Hepatocyte (in vitro differentiated cells): ENCODE measurements at places on chromosomes 5 and 9.
A peak's percentile ranks its signal among the peaks of the same experiment; 100 is the strongest.

DNA sequence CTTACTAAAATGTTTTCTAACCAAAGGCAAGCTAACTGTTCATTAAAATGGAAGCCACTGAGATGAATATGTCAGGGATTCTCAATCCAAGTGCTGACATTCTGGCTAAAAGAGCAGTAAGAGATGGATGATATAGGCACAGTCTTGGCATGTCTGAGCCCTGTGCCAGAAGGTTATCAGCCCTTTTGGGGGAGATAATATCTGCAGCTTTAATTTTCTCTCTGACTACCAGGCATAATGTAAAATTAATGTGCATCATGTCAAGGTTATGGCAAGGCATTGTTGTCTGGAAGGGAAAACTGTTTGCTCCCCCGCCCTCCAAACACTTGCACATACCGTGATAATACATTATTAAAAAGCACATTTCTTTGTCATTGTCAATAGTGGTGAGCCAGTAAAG lies 609.8 kb downstream of the ZNF608 start:
- no peak for DNase-seq

DNA sequence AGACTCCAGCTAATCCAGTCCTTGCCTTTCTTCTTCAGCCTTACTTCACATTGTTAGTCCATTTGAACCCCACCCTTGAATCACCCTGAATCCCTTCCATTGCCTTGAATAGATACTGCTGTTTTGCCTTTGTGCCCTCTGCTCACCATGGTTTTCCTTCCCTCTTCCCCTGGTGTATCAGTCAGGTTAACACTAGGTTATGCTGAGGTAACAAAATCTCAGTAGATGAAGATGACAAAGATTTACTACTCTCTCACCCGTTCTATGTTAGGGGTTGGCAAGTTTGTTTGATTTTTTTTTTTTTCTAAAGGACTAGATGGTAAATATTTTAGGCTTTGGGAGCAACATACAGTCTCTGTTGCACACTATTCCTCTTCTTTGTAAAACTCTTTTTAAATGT lies 3.3 kb upstream of the VLDLR start:
- no peak for DNase-seq

GRCh38 chr9:116058421-116058820 lies 95.2 kb upstream of the PAPPA start:
- no peak for DNase-seq

DNA sequence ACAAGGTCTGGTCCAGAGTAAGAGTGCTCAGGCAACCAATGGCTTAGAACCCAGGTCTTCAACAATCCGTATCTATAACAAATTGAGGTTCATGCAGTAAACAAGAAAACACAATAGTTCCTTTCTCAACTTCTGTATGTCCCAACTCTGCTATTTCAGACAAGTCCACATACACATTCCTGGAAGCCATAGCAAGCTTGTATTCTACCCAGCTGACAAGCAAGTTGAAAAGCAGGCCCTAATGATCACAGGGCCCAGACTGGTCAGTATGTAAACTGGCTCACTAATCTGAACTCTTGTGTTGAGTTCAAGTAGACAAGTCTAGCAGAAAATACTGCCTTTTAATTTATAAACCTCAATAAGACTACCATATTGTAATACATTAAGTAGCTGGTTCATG lies 26.9 kb downstream of the FNIP1 start:
- DNase-seq = no peak

DNA sequence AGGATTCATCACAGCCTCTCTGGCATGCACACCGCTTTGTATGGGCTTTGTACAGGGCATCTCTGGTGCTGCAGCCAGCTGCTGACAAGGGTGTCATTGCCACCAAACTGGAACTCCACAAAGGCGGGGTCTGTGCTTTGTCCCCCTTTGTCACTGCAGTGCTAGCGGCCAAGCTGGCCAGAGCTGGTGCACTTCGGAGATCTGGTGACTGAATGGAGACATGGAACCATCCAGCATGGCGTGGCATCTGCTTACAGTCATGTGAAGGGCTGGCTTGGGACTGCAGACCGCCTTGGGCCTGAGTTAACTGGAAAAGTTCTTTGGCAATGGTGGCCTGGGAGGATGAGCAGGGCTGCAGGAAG lies 18.7 kb upstream of the COL5A1 start:
- DNase-seq = no peak

DNA sequence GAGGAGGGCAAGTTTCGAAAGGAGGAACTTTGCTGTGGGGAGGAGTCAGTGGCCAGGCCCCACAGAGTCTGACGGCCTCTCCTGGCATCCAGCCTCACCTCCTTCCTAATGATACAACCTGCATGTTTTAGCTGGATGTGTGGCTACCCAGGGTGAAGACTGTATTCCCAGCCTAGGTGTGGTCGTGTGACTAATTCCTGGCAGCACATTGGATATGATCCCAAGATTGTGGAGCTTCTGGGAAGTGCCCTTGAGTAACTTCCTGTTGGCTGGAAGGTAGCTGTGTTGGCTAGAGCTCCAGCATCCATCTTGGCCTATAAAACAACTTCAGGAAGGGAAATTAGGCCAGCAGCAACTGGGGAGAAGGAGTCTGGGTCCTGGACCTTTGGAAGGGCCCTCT lies 19.0 kb upstream of the LPCAT1 start:
- DNase-seq = no peak

GRCh38 chr9:130672466-130672865 lies 8.1 kb downstream of the PRDM12 start:
- no peak for DNase-seq

- DNase-seq = no peak
Measured at GRCh38 chr5:80002677-80003076, 11.6 kb upstream of the MTX3 start.

- DNase-seq = peak; percentile 14
Measured at GRCh38 chr9:21580636-21581378, 98.7 kb upstream of the IFNE start.

GRCh38 chr9:132984202-132985070 lies 5.9 kb downstream of the GFI1B start:
- no peak for DNase-seq

DNA sequence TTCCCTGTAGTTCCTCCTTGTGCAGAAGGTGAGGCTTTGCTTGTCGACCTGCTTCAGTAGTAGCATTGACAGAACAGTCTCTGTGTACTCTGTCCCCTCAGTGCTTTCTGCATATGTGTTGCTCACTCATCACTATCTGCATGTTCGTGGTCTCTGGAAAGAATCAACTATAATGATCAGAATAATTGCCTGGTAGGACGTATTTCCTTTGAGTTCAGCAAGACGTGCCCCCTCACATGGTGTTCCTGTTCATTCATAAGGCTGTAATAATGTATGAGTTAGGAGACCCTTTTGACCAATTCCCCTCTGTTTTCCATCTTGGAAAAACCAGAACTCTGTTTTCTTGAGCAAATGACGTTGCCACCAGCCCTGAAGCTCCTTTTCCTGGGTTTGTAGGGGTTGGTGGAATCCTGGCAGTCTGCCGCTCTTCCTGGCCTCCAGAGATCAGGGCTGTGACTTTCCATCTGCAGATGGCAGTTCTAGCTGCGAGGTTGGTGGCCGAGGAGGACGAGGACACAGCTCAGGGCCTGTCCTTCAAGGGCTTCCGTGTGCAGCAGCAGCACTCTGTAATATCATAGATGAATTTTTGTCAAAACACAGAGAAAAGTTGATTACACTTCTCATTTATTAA lies 61.9 kb downstream of the EXOSC2 start:
- no peak for DNase-seq

GRCh38 chr5:129631961-129632360 lies 115.9 kb upstream of the MINAR2 start:
- no peak for DNase-seq

DNA sequence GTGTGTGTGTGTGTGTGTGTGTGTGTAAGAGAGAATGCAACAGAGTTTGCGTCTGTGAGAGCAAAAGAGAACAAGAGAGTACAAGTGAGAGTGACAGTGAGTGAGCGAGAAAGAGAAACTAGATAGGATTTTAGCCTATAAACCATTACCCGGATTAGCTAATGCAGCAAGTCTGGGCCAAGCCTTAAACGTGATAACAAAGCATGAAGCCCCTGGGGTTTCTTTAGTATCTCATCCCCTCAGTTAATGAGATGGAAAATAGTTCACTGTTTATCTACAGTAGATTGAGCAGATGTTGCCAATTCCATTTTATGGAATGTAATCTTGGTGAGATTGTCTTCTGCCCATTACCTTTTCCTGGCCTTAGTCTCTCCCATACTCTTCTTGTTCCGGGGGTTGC lies 114.5 kb downstream of the MAT2B start:
- no peak for DNase-seq

DNA sequence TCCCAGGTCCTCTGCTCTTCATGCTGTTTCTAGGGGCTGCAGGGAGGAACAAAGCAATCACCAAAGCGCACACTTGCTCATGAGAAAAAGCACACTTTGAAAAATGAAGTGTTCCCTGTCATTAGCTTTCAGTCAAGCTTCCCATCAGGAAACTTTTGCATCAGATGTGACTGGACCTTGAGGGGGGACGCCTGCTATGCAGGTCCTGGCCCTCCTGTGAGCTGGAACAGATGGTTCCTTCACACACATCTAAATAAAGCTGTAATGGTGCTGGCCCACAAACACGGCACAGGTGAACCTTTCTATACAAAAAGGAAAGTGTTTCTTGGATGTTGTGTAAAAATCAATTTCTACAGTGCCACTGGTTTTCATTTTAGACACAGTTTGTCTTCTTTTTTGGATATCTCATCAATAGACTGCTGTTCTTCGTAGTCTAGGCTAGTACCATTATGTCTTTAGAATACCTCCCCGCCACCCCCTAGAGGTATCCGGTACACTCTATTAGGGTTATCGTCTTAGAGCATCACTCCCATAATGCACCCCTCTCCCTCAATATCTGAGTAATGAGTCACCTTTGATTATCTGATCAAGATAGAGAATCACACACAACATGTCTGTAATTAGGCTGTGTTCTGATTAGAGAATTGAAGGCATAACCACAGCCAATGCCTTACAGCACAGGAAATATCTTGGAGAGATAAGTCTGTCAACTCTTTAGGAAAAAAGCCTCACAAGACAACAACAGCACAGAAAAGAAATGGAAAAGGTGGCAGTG lies 266.3 kb downstream of the TLR4 start:
- no peak for DNase-seq

- no peak for DNase-seq
Measured at GRCh38 chr9:134360180-134360759, 34.0 kb downstream of the RXRA start.

DNA sequence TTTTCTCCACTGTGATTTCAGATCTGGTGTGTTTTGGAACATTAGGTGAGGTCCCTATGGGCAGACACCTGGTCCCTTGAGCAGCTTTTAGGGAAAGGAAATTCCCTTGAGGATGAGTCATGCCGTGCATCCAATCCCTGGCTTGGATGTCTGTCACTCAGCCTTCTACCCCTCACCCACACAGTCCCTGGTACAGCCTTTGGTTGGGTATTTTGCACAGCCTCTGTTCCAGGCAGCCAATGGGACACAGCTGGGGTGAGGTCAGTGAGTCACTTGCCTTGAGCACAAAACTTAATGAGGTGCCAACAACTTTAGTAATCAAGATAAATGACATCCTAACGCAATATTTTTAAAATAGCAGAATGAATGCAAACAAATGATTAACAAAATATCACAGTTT lies 22.7 kb upstream of the SVEP1 start:
- no peak for DNase-seq

- DNase-seq = no peak
Measured at GRCh38 chr9:121741228-121741918, 89.9 kb downstream of the DAB2IP start.

DNA sequence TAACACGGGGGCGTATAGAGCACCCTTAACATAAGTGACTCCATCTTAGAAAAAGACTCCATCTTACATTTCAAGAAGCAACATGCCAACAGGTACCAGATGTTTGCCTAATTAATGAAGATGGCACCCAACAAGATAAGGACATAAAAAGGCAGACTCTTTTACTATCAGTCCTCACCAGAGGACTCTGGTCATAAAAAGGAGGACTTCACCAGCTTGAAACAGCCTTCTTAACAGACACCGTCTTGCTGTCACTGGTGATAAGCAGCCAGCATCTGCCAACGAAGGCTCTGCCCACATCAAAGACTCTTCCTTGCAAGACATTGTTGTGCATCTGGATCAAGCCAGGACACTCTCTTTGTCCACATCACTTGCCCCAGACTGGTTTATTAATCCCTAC lies 80.3 kb downstream of the S1PR3 start:
- DNase-seq = no peak

- no peak for DNase-seq
Measured at GRCh38 chr5:143350751-143351602, 52.5 kb downstream of the NR3C1 start.

GRCh38 chr5:50623666-50624065 lies 42.8 kb upstream of the PARP8 start:
- no peak for DNase-seq

DNA sequence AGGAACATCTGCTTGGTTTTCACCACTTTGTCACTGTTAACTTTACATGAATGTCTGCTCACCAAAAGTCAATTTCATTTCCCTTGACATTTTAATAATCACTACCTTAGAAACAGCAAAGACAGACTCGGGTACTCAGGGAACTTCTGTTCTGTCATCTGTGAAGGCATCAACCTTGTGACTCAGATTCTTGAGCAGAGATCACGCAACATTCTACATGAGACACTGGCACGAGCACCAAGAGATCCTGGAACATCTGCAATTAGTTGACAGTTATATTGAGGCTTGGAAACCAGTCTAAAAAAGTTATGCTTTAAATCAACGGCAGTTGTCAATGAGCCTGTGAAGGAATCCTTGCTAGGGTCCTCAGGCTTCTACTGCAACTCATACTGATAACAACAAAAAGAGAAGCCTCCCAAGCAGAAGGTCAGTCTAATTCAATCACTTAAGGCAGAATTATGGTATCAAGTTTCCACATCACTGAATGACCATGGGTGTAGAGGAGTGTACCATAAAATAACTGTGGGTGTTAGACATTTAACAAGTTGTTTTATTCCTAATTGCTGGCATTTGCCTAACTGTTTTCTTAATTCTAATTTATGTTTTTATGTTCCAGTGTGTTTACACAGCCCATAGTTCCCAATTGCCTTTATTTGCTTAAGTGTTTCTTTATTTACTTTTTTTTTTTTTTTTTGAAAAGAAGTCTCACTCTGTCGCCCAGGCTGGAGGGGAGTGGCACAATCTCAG lies 3.3 kb upstream of the PBX3 start:
- no peak for DNase-seq

- no peak for DNase-seq
Measured at GRCh38 chr5:86999951-87000350, 267.7 kb upstream of the RASA1 start.

DNA sequence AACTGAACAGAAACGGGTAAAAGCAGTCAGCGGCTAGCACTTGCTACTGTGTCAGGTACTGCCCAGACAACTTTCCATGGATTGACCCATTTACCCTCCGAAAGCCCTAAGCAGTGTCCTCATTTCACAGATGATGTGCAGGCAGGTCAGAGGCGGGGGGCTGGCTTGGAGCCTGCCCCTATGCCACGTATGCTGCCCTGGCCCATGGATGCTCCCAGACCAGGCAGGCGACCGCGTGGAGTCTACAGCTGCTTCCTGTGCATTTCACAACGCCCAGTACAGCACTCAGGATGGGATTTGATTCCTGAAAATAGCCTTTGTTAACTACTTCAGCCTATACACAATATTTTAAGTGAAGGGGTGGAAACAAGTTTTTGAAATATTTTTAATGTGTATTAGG lies 202.9 kb downstream of the NXNL2 start:
- no peak for DNase-seq

GRCh38 chr5:146993876-146994530 lies 115.4 kb upstream of the PPP2R2B start:
- no peak for DNase-seq
